Upper lobe of right lung (tissue), 1 donor: ENCODE measurements at places on chromosomes 16 and 17.

DNA sequence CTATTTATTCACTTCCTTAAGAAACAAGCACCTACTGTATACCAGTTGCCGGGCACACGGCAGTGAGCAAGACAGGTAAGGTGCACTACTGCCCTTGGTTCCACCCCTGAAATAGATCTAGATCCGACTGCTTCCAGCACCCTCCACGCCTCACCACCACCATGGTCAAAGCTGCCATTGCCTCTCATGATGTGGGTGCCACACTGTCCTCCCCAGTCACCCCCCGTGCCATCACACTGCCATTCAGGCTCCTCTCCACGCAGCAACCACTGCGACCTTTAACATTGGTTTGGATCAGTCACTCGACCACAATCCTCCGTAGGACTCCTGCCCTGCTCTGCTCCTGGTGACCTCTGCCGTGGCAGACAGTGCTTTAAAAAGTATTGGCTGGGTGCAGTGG, 226.8 kb downstream of the CPPED1 start:
- peak; percentile 39 for DNase-seq

- no peak for DNase-seq
Observed at GRCh38 chr17:57722704-57723043, 22.4 kb downstream of the CCDC182 start.

DNA sequence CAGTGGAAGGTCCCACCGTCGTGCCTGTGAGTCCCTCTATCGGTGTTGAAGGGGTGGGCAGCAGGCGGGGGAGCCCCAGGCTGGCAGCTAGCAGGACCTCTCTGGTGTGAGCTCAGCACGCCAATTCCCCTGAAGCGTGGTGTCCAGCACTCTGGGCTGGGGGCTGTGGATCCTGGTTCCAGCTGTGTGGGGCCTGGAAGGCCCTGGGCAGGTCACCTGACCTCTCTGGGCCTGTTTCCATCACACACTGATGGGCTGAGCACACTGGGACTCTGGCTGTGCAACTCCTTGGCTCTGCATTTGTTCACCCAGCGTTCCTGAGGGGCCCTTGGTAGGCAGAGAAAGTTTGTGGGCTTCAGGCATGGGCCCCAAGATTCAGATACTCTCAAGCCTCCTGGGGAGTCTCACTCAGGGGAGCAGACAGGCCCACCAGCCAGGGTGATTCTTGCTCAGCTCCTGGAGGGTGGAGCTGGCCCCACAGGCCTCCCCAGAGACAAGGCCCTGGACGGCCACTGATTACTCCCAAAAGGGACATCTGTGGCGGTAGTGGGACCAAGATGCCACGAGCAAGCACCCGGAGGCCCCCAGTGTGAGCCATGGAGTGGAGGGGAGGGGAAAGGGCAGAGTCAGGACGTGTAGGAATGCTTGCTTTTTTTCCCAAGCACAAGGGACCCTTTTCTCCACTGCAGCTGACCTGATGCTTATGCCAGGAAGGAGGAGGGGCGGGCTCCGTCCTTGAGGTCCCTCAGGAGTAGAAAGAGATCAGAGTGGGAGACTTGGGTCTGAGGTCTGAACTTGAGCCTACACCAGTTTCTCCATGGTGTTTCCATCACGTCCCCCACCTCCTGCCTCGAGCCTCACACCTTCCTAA, 8.5 kb downstream of the SCGB1C2 start:
- peak; percentile 59 for DNase-seq

DNA sequence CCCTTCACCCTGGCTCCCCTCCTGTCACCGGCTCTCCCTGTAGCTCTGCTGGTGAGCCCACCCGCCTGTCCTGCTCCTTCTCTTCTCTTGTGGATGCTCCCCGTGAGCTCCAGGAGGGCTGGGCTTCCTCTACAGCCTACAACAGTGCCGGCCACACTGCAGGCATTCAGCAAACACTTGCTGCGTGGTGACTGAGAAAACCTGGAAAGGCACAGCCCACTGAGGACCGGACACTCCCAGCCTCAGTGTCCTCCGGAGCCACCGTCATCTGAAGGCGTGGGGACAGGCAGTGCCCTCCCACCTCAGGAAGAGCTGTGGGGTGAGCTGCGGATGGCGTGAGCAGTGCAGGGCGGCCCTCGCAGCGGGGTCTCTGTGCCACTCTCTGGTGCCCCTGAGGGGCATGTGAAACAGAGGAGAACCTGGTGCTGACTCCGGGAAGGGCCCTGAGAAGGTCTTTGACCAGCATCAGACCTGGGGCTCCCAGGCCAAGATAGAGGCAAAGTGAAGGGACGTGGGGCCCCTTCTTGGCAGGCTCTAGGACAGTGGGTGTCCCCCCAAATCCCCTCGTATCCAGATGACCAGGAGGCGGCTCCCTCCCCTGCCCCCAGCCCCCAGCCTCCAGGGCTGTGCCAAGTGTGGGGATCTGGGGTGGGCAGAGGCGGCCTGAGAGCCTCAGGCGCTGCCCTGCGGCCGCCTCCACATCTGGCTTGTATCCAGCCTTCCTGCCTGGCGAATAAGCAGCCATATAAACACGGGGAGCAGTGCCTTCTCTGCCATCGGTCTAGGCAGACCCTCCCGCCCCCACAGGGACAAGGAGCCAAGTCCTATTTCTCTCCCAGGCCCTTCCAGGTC, 44.0 kb upstream of the PABPN1L start:
- no peak for DNase-seq

GRCh38 chr16:60481591-60481990, 1554.6 kb downstream of the CDH8 start:
- DNase-seq: no peak

DNA sequence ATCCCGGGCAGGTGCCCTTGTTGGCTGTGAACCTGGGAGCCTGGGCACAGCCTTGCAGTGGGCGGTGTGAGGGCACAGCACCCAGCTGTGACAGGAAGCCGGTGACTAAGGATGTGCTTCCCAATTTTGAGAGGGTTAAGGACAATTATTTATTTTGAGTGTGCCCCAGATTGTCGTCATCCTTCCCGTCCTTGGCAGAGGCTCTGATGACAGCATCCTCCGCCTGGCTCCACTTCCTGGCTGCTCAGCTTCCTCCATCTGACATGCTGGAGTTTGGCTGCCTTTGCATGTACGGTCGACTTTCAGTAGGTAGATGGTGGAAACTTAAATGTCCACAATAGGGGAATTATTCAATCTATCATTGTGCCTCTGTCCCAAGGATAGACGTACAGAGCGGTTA, 282.4 kb upstream of the EEF2KMT start:
- DNase-seq: no peak

- no peak for DNase-seq
Observed at GRCh38 chr17:12445331-12445730, 220.4 kb upstream of the MYOCD start.

GRCh38 chr16:20301840-20302239, 25.5 kb downstream of the GP2 start:
- DNase-seq: no peak

DNA sequence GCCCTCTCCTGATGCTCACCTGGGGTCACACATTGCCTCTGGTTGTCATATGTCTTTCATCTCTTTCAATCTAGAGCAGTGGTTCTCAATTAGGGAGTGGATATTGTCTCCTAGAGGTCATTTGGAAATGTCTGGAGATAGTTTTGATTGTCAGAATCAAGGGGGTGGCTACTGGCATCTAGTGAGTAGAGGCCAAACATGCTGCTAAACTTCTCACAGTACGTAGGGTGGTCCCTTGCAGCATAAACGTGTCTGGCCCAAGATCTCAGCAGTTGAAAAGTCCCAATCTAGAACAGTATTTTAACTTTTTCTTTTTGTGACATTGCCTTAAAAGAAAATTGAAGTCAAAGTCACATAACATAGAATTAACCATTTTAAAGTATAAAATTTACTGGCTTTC, 30.5 kb upstream of the SLC5A10 start:
- no peak for DNase-seq
